ENCODE measurements at places on chromosomes 1 and 21.

- DNase-seq: no peak
Measured at GRCh38 chr1:221381910-221382623, 359.8 kb downstream of the DUSP10 start.

DNA sequence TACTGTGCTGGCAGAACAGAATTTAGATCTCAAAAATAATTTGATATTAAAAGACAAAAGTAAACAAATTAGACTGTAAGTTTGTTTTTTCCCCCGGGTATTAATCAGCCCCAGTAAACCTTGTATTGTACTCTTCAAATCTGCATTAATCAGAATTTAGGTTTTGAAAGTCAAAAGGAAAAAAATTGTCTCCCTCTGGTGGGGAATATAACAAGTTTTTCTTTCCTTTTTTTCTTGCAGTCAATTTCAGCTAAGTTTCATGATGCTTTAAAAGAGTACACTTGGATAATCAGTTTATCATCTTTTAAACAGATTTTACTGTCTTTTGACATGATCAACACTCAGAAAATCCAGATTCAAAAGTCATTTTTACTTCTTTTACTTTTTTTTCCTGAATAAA is 134.5 kb upstream of the PKN2 start:
- DNase-seq: no peak

GRCh38 chr1:18556364-18556763 is 74.3 kb upstream of the PAX7 start:
- no peak for DNase-seq

DNA sequence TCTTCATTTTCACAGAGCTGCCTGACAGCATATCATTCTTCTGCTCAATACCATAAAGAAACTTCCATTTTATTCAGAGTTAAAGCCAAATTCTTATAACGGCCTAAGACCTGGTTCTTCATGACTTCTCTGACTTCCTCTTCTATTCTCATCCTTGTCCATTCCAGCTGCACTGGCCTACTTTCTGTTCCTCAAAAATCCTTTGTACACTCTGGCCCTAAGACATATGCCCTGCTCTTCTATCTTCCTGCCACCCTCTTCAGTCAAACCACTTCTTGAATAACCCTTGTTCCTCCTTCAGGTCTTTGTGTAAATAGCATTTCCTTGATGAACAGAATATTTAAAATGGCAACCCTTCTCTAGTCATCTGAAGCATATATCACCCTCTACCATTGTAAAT is 1338.7 kb upstream of the ADGRL2 start:
- no peak for DNase-seq

DNA sequence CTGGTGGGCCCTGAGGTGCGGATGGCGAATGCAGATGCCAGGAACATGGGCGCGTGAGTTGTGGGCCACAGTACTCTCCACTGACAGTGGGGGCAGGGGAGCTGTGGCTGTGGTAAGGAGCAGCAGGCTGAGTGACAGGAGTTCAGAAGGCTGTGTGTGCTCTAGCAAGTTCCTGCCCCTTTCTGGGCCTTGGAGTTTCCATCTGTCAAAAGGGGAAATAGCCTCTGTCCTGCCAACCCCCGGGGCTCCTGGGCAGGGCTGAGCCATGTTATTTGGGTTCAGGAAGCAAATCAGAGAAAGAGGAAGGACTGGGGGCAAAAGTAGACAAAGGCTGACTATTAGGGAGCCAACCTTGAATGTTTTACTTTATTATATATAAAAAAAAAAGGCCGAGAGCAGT is 19.5 kb upstream of the MFN2 start:
- no peak for DNase-seq

- no peak for DNase-seq
Measured at GRCh38 chr1:46452931-46453325, 36.7 kb upstream of the DMBX1 start.

GRCh38 chr1:44642925-44643324 is 31.4 kb downstream of the TMEM53 start:
- no peak for DNase-seq

DNA sequence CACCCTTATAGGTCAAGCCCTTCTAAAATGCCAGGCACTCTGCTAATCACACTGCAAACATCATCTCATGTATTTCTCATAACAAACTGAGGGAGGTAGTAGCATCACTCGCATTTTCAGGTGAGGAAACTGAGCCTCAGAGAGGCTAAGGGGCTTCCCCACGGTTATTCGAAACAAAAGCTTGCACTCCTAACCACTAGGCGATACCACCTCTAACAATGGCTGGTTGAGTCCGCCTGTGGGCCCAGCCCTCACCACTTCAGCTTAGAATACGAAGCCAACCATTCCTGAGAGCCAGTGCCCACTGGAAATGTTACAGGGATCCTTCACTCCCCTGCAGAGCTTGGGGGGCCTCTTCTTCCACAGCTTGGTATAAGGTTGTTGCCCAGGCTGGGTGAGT is 65.3 kb upstream of the TENT5C start:
- DNase-seq: no peak

- no peak for DNase-seq
Measured at GRCh38 chr21:45141507-45141906, 67.1 kb downstream of the ADARB1 start.

DNA sequence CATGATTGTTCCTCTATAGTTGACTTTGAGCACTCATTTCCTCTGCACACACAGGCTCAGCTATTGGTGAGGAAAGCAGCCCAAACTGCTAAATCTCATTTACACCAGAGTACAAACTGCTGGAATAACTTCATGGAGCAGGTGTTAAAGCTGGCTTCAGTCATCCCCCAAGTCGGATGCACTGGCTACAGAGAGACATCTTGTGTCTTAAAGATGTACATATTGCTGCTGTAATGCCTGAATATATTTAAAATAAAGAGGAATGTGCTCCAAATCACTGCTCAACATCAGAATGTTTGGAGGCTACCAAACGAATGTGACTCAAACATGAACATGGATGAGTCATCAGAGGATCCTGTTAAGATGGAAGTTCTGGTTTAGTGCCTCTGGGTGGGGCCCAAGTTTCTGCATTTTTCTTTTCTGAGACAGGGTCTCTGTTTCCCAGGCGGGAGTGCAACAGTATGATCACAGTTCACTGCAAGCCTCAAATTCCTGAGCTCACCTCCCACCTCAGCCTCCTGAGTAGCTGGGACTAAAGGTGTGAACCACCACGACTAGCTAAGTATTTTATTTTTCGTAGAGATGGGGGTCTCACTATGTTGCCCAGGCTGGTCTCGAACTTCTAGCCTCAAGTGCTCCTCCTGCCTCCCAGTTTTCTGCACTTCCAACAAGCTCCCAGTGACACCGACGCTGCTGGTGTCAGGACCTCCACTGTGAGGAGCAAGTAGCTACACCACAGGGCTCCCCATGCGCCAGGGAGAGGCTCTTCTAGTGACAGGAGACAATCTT is 79.0 kb upstream of the KRTAP19-8 start:
- no peak for DNase-seq

DNA sequence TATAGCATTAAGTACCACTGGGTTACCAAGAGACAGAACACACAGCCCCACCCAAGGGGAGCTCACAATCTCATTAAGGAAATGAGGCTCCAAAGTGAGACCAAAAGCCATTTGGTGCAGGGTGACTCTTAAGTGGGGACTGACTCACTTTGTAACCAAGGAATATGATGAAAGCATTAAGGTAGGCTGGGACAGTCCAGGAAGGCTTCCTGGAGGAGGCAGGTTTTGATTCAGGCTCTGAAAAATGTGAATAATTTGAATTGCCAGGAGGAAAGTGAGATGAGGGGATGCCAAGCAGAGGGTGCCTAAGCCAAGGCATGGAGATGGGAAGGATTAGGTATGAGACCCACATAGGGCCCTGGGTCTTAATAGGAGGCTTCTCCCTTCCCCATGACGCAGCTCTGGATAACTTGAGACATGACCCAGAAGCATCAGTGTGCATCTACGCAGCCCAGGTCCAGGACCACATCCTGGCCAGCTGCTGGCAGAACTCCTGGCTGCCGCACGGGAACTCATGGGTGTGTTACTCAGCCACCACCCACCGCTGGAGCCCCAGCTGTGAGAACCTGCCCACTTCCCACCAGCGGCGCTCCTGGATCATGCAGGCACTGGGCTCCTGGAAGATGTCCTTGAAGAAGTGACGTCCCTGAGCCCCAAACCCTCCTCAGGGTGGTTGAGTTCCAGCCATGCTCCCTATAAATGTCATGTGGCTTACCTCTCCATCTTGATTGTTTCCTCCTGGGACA is 5.9 kb upstream of the TTC4 start:
- no peak for DNase-seq

GRCh38 chr1:211632117-211632807 is 43.2 kb downstream of the NEK2 start:
- no peak for DNase-seq

GRCh38 chr1:66533804-66534740 is at the start of gene SGIP1:
Gene SGIP1 (plus strand): TSS chr1:66534153. CDS start chr1:66534359, 206 bp downstream.
- DNase-seq: no peak

- no peak for DNase-seq
Measured at GRCh38 chr1:4784761-4785160, 130.4 kb downstream of the AJAP1 start.

DNA sequence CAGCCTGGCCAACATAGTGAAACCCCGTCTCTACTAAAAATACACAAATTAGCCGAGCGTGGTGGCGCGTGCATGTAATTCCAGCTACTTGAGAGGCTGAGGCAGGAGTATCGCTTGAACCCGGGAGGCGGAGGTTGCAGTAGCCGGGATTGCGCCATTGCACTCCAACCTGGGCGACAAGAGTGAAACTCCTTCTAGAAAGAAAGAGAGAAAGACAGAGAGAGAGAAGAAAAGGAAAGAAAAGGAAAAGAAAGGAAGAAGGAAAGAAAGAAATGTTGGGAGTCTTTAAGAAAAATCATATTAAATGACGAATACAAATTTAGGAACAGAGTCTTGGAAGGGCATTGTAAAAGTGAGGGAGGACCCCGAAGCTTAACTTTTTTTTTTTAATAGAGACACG is 1.8 kb upstream of the HNRNPR start:
- DNase-seq: no peak

GRCh38 chr21:44820851-44821250 is 3.0 kb upstream of the SUMO3 start:
- DNase-seq: no peak

DNA sequence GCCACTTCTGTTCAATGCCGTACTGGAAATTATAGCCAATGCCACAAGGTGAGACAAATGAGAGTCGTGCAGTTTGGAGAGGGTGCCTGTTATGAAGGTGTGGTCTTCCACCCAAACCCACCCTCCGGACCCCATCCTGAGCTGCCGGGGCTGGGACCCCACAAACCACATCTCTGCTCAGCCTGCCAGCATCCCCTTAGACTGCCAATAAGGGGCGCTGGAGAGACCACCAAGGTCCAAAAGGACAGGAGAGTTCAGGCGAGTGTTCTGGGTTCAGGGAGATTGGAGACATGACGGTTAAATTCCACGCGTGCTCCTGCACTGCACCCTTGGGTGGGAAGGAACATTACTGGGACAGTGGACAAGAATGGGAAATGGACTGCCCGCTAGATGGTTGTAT is 48.7 kb upstream of the COL18A1 start:
- no peak for DNase-seq

DNA sequence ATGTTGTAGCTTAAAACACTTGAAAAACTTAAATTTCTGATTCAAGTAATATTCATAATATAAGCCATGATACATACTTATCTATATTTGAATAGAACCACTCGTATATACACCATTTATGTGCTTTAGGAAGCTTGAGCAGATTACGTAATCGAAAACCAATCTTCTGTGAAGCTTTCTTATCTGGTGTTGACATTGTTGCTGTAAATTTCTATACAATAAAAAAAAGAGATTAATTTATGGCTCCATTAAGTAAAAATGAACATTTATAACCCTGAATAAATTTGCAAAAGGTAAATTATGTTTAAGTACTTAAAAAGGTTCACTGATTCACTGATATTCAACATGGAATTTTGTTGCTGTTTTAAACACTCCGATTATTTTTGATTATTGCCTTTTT is 21.4 kb downstream of the LIN9 start:
- DNase-seq: no peak

DNA sequence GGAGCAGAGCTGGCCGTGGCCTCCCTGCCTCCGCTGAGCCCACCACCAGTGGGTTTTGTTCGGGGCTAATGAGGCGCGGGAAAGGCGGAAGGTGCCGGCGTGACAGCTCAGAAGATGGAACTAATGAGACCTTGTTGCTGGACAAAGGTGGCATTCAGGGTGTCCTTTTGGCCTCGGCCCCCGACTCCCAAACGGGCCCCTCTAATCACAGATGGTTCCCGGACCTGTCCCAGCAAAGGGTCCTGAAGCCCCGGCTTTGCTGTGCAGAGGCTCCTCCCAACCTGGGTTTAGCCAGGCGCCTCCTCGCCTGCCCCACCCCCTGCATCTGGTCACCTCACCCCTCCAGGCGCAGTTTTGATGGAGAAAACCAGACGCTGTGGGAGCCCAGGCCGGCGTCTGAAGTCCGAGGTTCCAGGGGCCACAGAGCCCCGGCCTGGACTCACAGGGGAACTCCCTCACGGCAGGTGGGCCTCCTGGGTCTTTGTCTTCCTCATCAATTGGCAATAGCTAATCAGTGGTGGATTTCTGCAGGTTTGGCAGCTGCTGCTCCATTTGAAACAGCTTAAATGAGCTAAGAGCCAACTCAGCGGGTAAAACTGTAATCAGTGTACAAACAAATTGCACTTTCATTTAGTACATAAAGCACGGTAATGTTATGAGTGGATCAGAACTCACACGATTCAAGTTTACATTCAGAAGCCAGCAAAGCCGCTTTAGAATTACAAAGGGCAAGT is 44.3 kb upstream of the ADARB1 start:
- DNase-seq: no peak

GRCh38 chr1:202245391-202245790 is 51.8 kb downstream of the LGR6 start:
- DNase-seq: no peak

- DNase-seq: no peak
Measured at GRCh38 chr1:229614701-229615100, 11.2 kb downstream of the TAF5L start.

- DNase-seq: no peak
Measured at GRCh38 chr21:29751473-29752185, 188.2 kb downstream of the GRIK1 start.

DNA sequence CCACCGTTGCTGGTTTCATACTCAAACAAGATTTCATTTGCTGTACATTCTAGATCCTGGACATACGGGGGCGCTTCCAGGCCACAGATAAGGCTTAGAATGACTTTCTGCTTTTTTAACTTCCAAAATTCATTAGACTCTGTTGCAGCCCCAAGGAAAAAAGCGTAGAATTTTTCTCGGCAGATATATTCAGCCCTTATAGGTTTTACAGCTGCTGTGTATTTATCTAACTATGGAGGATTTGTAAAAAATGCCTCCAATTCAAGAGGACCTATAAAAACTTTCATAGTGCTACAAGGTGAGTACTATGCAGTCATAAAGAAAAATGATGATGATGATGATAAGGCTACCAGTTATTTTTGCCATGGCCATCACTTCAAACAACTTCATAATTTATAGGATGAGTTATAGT is 51.6 kb downstream of the SLC30A10 start:
- DNase-seq: no peak

DNA sequence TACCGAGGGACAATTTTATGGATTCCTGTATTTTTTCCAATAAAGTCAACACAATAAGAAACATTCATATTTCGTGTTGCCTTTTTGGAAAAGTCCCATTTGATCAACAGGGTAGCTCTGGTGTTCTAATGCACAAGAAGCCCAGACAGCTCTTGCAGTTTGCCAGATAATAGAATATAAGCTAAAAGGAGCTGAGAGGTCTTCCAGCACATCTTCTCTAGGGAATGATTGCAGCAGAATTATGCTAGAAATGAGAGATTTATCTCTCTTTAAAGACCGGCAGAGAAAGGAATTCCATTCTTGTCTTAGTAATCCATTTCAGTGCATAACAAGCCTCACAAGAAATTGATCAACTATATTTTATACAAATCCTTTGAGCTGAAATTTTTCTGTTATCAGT is 25.0 kb upstream of the DDX59 start:
- no peak for DNase-seq

GRCh38 chr1:63350320-63350719 is 17.1 kb upstream of the ALG6 start:
- no peak for DNase-seq

All from stimulated activated CD8-positive, alpha-beta memory T cell treated with anti-CD3 and anti-CD28 coated beads, Interleukin-12 subunit alpha, Interleukin-12 subunit beta, amount 100 ng/mL, for 1 hour (primary cell).